ENCODE measurements at places on chromosomes 7 and 10.
A peak's percentile ranks its signal among the peaks of the same experiment; 100 is the strongest.

- no peak for DNase-seq
These were observed 73.9 kb upstream of the GTF2I start for GRCh38 chr7:74583630-74584029.

- DNase-seq: no peak
These were observed 121.3 kb downstream of the ADCY1 start for GRCh38 chr7:45695249-45695995.

DNA sequence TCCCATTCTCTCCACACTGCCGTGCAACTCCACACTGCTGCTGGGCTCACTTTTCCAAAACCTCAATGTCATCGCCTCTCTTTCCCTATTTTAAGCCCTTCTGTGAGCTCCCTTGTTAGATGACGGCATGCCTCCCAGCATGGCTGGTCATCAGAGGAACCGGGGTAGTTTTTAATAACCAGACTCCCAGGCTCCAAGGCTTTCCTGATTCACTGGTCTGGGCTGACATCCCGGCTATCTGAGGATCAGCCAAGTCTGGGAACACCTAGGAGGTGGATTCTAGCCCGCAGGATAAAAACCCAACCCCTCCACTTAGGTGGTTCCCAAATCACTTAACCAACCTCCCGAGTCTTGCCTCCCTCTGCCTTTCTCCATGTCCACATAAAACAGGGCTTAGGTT is 295.4 kb upstream of the FZD8 start:
- DNase-seq: no peak

DNA sequence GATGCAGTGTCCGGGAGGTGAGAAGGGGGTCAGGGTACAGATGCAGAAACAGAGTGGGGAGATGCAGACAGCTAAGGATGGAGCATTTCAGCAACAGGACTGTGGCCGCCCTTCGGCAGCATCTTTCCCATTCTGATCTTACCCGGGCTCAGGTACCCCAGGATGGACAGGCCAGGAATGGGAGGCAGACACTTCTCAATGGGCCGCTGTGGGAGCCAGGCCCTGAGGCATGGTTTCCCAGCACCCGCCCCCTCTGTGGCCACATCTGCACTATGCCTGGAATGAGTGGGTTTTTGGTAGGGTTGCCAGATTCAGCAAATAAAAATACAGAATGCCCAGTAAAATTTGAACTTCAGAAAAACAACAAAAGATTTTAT is 105.2 kb upstream of the CTBP2 start:
- DNase-seq: no peak

- no peak for DNase-seq
These were observed 3.7 kb upstream of the C10orf105 start for GRCh38 chr10:71723311-71723710.

DNA sequence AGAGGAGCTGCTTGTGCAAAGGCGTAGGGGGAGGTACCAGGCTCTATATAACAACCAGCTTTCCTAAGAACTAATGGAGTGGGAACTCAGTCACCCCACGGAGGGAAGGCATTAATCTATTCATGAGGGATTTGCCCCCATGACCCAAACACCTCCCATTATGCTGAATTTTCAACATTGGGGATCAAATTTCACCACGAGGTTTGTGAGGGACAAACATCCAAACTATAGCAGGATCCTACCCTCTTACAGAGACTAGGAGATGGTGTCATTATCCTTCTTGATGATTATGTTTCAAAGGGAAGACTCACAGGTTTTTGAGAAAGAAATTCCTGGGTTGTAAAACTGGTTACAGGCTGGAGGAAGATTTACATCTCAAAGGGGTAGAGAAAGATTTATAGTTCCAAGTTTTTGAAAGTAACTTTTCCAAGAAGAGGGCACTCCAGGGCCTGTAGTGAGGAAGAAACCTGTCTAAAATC is 295.0 kb upstream of the DKK1 start:
- DNase-seq: no peak

GRCh38 chr10:84335516-84335915 is 7.1 kb downstream of the CCSER2 start:
- DNase-seq: no peak

GRCh38 chr7:1644341-1645070 is 25.6 kb upstream of the ELFN1 start:
- no peak for DNase-seq

GRCh38 chr7:85186083-85186520 is 754 bp downstream of the SEMA3D start:
- DNase-seq: no peak

- DNase-seq: no peak
These were observed 108.7 kb upstream of the GLI3 start for GRCh38 chr7:42345478-42346299.

DNA sequence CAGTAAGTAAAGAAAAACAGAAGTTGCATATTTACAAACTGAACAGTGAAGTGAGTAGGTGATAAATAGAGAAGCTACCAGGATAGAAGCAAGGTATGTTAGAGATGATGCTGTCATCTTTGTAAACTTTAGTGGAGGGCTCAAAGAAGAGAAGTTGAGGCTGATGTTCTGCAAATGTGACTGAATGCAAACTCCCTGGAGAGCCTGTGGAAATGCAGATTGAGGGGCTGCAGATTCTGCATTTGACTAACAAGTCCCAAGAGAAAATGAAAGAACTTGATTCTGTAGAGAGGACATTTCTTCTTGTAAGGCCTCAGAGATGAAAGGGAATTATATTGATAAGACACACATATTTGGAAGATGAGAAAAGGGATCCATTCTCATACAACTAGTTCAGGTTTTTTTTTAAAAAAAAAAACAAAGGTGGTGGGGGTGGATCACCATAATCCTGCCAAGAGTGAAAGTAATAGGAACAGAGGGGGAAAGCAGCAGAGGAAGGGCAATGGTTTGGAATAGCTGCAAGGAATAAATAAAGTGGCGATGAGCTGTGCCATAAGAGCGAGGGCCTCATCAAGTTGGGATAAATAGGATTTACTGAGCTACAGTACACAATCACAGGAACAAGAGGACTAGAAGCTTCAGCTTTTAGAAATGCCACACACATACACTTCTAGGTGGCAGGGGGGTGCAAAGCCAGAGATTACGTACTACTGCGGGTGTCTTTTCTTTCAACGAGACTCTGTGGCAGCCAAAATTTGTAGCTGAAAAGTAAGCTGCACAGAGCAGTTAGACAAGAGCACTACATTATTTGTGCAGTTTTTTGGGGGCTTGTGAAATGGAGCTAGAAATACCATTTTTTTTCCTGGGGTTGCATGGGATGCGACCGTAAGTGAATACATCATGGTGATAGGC is 778.5 kb downstream of the NRG3 start:
- DNase-seq: no peak

DNA sequence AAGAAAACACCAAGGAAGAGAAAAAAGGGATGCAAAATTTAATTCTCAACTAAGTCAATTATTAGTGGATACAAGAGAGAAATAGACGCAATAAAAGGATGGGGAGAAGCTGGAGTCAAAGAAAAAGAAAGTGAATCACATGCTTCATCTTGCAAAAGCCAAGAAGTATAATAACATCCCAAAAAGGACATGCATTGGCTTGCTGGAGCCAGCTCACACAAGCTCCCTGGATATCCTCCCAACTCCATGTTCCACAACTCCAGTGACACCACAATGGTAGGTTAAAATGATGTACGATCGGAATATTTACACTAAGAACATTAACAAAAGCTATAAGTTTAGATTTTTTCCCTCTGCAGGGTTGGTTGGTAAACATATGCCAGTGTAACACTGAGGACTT is 72.4 kb downstream of the MACC1 start:
- DNase-seq: no peak

DNA sequence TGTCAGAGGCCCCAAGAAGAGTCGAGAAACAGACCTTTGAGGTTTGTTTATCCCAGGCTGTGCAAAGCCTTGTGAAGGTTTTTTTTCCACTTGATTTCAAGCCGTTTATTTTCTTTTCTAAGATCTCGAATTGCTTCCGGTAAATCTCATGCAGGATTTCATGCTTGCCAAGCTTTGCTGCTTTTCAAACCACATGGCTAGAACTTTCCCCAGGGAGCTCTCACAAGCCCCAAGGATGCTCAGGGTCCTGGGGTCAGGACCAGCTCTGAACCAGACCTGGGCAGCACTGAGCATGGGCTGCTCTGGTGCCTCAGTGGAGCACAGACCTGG is 48.0 kb upstream of the AQP1 start:
- no peak for DNase-seq

DNA sequence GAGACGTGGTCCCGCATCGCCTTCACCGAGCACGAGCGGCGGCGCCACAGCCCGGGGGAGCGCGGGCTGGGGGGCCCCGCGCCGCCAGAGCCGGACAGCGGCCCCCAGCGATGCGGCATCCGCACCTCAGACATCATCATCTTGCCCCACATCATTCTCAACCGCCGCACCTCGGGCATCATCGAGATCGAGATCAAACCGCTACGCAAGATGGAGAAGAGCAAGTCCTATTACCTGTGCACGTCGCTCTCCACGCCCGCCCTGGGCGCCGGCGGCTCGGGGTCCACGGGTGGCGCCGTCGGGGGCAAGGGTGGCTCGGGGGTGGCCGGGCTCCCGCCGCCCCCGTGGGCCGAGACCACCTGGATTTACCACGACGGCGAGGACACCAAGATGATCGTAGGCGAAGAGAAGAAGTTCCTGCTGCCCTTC is 737 bp downstream of the CNNM2 start:
- peak; percentile 51 for DNase-seq

- no peak for DNase-seq
These were observed 47.9 kb upstream of the STK17A start for GRCh38 chr7:43535031-43535451.

- DNase-seq: no peak
These were observed 65.5 kb upstream of the CREB5 start for GRCh38 chr7:28346676-28347363.

DNA sequence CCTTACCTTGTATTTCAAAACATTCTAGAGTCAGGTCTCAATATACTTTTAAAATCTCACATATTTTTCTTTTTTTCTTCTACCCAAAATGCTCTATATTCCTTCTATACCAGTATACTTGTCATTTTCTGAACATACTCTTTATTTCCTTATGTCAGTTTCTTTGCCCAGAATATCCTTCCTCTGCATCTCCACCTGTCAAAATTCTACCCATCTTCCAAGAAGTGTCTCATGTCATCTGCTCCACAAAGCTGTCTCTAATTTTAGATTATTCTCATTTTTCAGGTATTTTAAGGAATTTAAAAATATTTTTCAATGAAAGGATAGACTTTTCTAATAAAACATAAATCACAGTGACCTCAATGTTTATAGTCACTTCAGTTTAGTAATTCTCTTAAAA is 328.0 kb upstream of the SMIM30 start:
- DNase-seq: no peak

DNA sequence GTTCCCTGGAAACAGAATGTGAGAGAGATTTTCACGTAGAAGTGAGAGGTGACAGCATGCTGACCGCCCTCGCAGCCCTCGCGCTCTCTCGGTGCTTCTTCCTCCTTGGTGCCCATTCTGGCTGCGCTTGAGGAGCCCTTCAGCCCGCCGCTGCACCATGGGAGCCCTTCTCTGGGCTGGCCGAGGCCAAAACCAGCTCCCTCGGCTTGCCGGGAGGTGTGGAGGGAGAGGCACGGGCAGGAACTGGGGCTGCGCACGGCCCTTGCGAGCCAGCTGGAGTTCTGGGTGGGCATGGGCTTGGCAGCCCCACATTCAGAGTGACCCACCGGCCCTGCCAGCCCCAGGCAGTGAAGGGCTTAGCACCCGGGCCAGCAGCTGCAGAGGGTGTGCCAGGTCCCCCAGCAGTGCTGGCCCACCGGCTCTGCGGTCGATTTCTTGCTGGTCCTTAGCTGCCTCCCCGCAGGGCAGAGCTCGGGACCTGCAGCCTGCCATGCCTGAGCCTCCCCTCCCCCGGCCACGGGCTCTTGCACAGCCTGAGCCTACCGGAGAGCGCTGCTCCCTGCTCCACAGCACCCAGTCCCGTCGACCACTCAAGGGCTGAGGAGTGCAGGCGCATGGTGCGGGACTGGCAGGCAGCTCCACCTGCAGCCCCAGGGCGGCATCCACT is 888.7 kb upstream of the ZWINT start:
- no peak for DNase-seq

DNA sequence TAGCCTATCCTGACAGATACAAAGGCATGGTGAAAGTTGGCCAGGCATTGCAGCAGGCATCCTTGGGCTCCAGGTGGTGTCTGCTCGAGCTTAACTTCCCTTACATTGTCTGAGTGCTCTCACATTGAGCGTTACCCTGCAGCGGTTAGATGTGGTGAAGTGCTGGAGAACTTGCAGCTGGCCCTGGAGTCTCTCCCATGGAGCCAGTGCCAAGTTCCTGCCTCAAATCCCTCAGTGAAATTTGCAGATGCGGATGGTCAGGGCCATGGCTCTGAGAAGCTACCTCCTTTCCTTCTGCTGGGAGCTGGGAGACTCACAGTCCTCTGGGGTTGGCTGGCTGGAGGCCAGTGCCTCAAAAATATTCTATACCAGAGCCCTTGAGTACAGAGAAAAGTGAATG is 3.3 kb upstream of the ZNF746 start:
- DNase-seq: no peak

DNA sequence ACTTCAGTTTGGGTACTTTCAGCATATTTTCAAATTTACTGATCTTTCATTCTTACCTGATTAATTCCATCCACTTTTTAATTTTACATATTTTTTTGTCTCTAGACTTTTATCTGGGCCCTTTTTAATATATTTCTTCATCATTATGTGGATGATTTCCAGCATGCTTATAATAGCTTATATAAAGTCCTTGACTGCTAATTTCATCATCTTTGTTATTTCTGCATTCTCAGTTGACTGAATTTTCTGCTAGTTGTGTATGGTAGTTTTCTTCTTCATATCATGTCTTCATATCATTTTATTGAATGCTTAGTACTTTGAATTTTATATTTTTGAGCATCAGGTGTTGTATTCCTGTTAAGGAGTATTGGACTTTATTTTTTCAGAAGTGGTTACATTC is 39.6 kb downstream of the STAM start:
- DNase-seq: no peak

- no peak for DNase-seq
These were observed 36.4 kb upstream of the DLX6 start for GRCh38 chr7:96968981-96969380.

DNA sequence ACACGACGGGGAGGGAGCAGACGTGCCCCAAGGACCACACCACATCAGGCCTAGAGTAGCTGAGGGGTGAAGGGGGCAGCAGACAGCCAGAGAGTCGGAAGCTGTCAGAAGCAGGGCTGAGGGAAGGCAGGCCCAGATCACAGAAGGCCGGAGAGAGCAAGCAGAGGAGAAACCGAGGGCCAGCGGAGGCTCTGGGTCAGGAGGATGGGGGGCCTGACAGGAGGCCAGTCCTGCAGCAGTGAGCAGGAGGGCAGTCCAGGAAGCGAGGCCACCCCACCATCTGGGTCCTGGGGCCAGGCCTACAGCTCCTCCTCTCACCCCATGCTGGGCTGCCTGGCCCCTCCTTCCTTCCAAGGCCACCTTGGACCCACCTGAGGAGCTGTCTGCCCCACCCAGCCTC is 20.3 kb downstream of the SLIT1 start:
- DNase-seq: no peak

- DNase-seq: no peak
These were observed 7.3 kb downstream of the RNF216 start for GRCh38 chr7:5774136-5774535.

GRCh38 chr7:37208528-37208927 is 240.1 kb downstream of the ELMO1 start:
- DNase-seq: peak; percentile 21

Measured in stimulated activated naive CD8-positive, alpha-beta T cell treated with anti-CD3 and anti-CD28 coated beads, Interleukin-15, Interleukin-2, amounts not matched to agents 100 U/mL and 50 U/mL, for 24 hours (primary cell).